ENCODE measurements at places on chromosomes 3 and 15.

DNA sequence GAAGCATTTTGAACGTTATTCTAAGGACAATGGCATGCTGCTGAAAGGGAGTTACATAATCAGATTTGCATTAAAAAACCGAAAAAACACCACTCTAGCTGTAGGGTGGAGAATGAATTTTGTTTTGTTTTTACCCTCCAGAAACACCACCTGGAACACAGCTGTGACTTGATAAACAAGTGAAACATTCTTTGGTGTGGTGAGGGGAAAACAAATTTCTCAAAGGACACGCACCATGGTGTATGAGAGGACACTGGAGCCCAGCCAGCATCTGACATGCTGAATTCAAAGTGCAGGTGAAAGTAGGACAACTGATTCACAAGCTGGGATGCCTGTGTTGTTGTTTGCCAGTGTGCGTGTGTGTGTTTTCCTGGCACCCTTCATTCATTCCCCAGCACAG lies 554.5 kb upstream of the TBL1XR1 start:
- no peaks in the 10 kb centered on the region for H3K27me3 ChIP-seq
- H3K27ac ChIP-seq = no peak overlapping the region
- H3K4me3 ChIP-seq = no peak overlapping the region
- DNase-seq = no peak
- no peaks in the 10 kb centered on the region for H3K4me1 ChIP-seq

DNA sequence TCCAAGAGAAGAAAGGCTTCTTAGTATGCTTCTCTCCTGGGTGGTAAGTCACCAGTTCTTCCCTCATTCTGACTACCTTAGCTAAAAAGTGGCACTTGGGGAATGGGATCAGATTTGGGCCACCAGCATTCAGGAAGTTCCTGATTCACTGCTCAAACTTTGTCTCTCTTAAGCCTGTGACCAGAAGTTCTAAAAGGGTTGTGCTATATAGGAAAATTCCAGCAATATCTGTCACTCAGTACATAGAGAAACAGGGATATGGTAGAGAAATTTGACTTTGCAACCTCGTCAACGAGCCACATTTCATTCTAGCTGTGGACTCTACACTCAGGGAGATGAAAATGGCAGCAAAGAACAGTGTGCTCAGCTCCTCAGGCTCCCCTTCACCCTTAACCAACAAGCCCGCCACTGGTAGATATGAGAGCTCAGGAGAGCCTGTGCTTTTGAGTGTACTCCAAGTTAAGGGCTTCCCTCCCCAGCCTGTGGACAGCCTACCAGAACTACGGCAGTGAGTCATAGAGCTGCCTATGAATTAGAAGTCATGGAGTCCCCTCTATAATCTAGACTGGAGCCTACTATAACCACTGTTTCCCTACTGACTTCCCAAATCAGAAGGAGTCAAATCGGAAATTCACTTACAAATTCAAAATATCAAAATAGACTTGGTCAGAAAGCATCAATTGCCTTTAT lies 52.6 kb upstream of the MYO5C start:
- peaks cover 6% of the 10 kb centered on the region for H3K4me1 ChIP-seq
- DNase-seq = no peak
- no peaks in the 10 kb centered on the region for H3K27me3 ChIP-seq
- no peak overlapping the region for H3K27ac ChIP-seq

- no peak for DNase-seq
- H3K4me3 ChIP-seq = no peak overlapping the region
- H3K27me3 ChIP-seq = no peaks in the 10 kb centered on the region
- no peak overlapping the region for H3K27ac ChIP-seq
Measured at GRCh38 chr15:32987067-32987466, 207.4 kb downstream of the FMN1 start.

DNA sequence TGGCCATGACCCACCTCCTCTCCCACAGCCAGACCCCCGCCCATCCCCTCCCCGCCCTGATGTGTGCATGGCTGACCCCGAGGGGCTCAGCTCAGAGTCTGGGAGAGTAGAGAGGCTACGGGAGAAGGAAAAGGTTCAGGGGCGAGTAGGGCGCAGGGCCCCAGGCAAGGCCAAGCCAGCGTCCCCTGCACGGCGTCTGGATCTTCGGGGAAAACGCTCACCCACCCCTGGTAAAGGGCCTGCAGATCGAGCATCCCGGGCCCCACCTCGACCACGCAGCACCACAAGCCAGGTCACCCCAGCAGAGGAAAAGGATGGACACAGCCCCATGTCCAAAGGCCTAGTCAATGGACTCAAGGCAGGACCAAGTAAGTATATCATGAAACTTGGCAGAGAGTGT lies 11.7 kb downstream of the MAP1A start:
- no peak overlapping the region for H3K27ac ChIP-seq
- no peak for DNase-seq
- peaks cover 7% of the 10 kb centered on the region for H3K4me1 ChIP-seq
- H3K27me3 ChIP-seq = no peaks in the 10 kb centered on the region

DNA sequence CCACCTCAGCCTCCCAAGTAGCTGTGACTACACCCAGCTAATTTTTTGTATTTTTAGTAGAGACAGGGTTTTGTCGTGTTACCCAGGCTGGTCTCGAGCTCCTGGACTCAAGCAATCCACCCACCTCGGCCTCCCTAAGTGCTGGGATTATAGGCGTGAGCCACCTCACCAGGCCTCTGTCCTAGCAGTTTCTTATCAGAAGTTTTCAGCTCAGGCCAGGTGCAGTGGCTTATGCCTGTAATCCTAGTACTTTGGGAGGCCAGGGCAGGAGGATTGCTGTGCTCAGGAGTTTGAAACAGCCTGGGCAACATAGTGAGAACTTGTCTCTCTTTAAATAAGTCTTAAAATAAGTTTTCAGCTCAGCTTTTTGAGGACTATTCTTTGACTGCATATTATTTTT lies 48.4 kb downstream of the SGO1 start:
- peaks cover 32% of the 10 kb centered on the region for H3K36me3 ChIP-seq
- H3K27me3 ChIP-seq = no peaks in the 10 kb centered on the region
- no peak overlapping the region for H3K4me3 ChIP-seq
- no peak for DNase-seq
- H3K4me1 ChIP-seq = peaks cover 6% of the 10 kb centered on the region
- H3K27ac ChIP-seq = no peak overlapping the region

DNA sequence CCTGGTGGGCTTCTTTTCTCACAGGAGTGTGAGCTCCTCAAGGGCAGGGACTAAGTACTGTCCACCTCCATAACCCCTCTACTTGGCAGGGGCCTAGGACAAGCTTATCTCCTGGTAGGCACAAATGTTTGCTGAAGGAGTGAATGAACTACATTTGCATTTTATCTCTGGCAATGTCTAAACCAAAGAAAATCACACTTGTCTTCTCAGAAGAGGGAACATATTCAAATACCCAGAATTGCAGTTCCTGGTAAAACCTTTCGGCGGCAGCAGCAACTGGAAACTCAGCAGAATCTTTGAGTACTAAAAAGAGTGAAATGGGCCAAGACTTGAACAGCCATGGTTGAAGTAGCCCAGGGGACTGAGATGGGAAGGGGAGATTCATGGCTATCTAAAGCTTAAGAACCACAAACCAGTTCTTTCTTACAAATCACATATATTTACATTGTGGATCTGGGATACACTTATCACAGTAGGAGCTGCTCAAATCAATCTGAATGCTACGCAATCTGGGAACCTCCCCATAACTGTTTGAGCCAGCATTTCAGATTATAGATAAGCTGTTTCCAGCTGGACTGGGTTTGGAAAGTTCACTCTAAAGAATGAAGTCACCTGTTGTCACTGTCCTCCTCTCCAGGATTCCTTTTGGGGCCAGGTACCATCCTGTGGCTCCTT lies 18.7 kb upstream of the PTPN9 start:
- no peaks in the 10 kb centered on the region for H3K27me3 ChIP-seq
- DNase-seq = peak; percentile 65
- no peak overlapping the region for H3K4me3 ChIP-seq
- peaks cover 43% of the 10 kb centered on the region for H3K36me3 ChIP-seq

All from activated CD4-positive, alpha-beta memory T cell treated with anti-CD3 and anti-CD28 coated beads for 36 hours (primary cell).